Activated B cell treated with CpG ODN at 0.5 μM for 24 hours (primary cell): ENCODE measurements at places on chromosomes 1 and 21.

- H3K27ac ChIP-seq, result no peak overlapping the region
- H3K36me3 ChIP-seq, result no peaks in the 10 kb centered on the region
Observed at GRCh38 chr21:32132409-32132808, 146.4 kb downstream of the MIS18A start.

DNA sequence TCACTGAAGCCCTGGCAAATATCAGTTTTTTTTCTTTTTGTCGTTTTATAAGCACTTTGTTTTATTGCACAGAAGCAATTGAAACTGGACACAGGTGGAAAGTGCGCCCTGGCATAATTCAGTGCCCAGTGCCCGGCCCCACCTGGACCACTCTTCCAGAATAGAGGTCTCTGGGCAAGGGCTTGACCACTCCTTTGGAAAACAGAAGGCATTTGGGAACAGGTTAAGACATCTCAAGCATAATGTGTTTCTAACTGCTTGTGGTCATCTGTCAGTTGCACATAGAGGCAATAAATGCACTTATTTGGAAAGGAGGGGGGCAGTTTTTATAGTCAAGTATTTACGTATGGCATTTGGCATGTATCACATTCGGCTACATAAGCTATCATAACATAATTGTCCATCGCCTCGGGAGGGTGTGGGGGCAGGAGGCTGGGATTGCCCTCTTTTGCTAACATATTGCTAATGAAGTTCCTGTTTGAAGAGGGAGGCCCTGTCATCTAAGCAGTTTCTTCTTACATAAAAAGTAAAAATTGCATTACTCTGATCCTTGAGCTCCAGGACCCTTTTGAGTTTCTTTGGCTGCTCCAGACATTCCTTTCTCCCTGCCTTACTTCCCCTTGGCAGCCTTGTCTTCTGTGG lies 14.7 kb upstream of the CD2 start:
- peaks cover 25% of the 10 kb centered on the region for H3K4me1 ChIP-seq
- H3K27ac ChIP-seq, result peak overlapping the region; percentile 70
- H3K27me3 ChIP-seq, result no peaks in the 10 kb centered on the region
- DNase-seq, result no peak

- H3K36me3 ChIP-seq, result peaks cover 62% of the 10 kb centered on the region
- no peak for DNase-seq
- peak overlapping the region; percentile 83 for H3K27ac ChIP-seq
Observed at GRCh38 chr1:1833456-1833855, 55.2 kb upstream of the NADK start.

DNA sequence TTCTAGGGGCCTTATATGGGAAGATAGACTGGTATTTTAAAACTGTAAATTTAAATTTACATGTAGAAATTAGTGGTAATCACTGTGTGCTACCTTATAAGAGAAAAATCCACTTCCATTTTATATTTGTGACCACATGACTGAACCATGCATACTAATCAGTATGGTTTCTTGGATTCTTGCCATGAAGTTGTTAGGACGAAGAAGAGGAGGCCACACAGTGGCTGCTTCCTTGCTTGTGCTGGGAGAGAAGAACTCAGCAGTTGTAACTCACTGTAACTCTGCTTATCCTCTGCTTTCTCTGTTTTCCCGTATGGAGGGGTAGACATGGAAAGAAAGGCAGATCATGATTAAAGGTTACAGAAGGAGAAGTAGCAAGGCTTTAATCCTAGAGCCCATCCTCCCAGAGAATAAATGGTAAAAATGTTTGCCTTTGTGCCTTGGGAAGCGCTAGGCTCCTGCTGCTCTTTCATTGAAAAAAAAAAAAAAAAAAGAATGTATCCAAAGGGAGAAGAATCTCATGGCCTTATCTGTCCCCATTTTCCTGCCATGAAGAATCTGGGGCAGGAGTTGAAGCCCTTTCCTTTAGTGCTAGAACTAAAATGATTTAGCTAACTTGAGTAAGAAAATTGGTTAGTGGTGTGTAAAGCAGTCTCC lies 32.4 kb downstream of the KCTD3 start:
- H3K27ac ChIP-seq, result no peak overlapping the region
- no peaks in the 10 kb centered on the region for H3K27me3 ChIP-seq
- H3K4me1 ChIP-seq, result no peaks in the 10 kb centered on the region
- no peak for DNase-seq
- no peaks in the 10 kb centered on the region for H3K36me3 ChIP-seq

DNA sequence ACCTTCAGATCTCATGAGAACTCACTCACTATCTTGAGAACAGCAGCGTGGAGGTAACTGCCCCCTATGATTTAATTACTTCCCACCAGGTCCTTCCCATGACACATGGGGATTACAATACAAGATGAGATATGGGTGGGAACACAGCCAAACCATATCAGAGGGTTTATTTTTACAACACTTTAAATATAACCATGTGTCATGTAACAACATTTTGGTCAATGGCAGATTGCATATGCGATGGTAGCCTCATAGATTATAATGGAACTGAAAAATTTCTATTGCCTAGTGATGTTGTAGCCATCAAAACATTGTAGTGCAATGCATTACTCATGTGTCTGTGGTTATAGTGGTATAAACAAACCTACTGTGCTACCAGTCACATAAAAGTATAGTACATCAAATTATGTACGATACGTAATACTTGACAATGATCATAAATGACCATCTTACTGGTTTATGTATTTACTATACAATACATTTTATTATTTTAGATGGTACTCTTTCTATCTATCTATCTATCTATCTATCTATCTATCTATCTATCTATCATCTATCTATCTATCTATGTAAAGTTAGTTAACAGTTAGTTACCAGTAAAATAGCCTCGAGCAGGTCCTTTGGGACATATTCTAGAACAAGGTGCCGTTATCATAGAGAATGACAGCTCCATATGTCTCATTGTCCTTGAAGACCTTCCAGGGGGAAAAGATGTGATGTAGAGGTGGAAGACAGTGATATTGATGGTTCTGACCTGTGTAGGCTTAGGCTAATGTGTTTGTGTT lies 12.6 kb upstream of the S100B start:
- H3K27me3 ChIP-seq, result peaks cover 15% of the 10 kb centered on the region
- no peak overlapping the region for H3K27ac ChIP-seq
- H3K4me3 ChIP-seq, result no peak overlapping the region
- DNase-seq, result no peak
- peaks cover 8% of the 10 kb centered on the region for H3K4me1 ChIP-seq
- no peaks in the 10 kb centered on the region for H3K36me3 ChIP-seq

- H3K27ac ChIP-seq, result peak overlapping the region; percentile 98
- no peak for DNase-seq
- peaks cover 47% of the 10 kb centered on the region for H3K36me3 ChIP-seq
- H3K4me3 ChIP-seq, result peak overlapping the region; percentile 99
- peaks cover 58% of the 10 kb centered on the region for H3K4me1 ChIP-seq
Observed at GRCh38 chr1:181089017-181089675, 646 bp downstream of the IER5 start.

- H3K27me3 ChIP-seq, result peaks cover 18% of the 10 kb centered on the region
- no peak overlapping the region for H3K4me3 ChIP-seq
- no peak for DNase-seq
- H3K36me3 ChIP-seq, result no peaks in the 10 kb centered on the region
- no peaks in the 10 kb centered on the region for H3K4me1 ChIP-seq
- H3K27ac ChIP-seq, result no peak overlapping the region
Observed at GRCh38 chr1:78068681-78069283, 23.0 kb downstream of the GIPC2 start.

- no peak overlapping the region for H3K4me3 ChIP-seq
- H3K27me3 ChIP-seq, result peaks cover 5% of the 10 kb centered on the region
- H3K4me1 ChIP-seq, result no peaks in the 10 kb centered on the region
Observed at GRCh38 chr1:84738237-84738636, 48.0 kb upstream of the SSX2IP start.

- no peaks in the 10 kb centered on the region for H3K36me3 ChIP-seq
- H3K27me3 ChIP-seq, result peaks cover 7% of the 10 kb centered on the region
- no peak overlapping the region for H3K27ac ChIP-seq
- H3K4me1 ChIP-seq, result no peaks in the 10 kb centered on the region
- H3K4me3 ChIP-seq, result no peak overlapping the region
- DNase-seq, result no peak
Observed at GRCh38 chr1:83950106-83950661, 48.7 kb downstream of the TTLL7 start.

- no peaks in the 10 kb centered on the region for H3K36me3 ChIP-seq
- no peaks in the 10 kb centered on the region for H3K27me3 ChIP-seq
- DNase-seq, result no peak
- H3K4me3 ChIP-seq, result no peak overlapping the region
- no peak overlapping the region for H3K27ac ChIP-seq
- H3K4me1 ChIP-seq, result no peaks in the 10 kb centered on the region
Observed at GRCh38 chr1:209895709-209896108, 42.3 kb upstream of the SYT14 start.

DNA sequence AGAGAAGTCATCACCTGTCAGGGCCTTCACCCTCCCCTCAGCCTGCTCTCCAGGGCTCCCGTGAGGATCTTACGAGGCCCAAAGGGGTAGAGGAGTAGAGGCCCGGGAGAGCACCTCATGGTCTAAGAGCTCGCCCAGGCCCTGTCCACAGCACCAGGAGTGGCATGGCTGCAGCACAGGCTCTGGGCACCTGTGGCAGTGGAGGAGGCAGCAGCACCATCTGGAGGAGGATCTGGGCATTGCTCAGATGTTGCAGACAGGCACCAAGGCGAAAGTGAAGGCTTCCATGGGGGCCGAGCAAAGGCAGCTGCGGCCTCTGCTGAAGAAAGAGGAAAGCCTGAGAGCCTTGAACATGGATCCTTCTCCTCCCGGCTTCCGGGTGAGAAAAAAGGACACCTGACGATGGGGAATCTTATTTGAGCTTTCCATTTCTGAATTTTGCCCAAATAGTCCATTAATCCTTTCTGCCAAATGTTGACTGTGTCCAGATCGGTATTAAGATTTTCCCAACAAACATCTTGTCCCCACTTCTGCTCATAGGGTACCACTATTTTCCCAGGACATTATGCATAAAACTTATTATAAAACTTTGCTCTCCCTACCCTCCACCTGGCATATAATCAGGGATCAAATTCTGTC lies 604.7 kb downstream of the PTPRC start:
- H3K4me3 ChIP-seq, result no peak overlapping the region
- peak; percentile 54 for DNase-seq
- H3K27me3 ChIP-seq, result no peaks in the 10 kb centered on the region
- peaks cover 17% of the 10 kb centered on the region for H3K4me1 ChIP-seq
- H3K27ac ChIP-seq, result no peak overlapping the region

- no peaks in the 10 kb centered on the region for H3K27me3 ChIP-seq
- H3K36me3 ChIP-seq, result no peaks in the 10 kb centered on the region
- no peak overlapping the region for H3K27ac ChIP-seq
Observed at GRCh38 chr1:159141584-159142390, 29.6 kb upstream of the CADM3 start.

- H3K27me3 ChIP-seq, result peaks cover 1% of the 10 kb centered on the region
- no peaks in the 10 kb centered on the region for H3K36me3 ChIP-seq
- no peaks in the 10 kb centered on the region for H3K4me1 ChIP-seq
- H3K27ac ChIP-seq, result no peak overlapping the region
- H3K4me3 ChIP-seq, result no peak overlapping the region
Observed at GRCh38 chr1:241186716-241187115, 170.3 kb downstream of the RGS7 start.

GRCh38 chr1:151472856-151473731 lies 13.8 kb upstream of the POGZ start:
- DNase-seq, result peak; percentile 54
- peak overlapping the region; percentile 72 for H3K27ac ChIP-seq
- no peaks in the 10 kb centered on the region for H3K36me3 ChIP-seq
- H3K4me1 ChIP-seq, result peaks cover 5% of the 10 kb centered on the region
- peaks cover 3% of the 10 kb centered on the region for H3K27me3 ChIP-seq

GRCh38 chr1:187465441-187465840 lies 636.7 kb downstream of the PLA2G4A start:
- no peaks in the 10 kb centered on the region for H3K36me3 ChIP-seq
- H3K27me3 ChIP-seq, result no peaks in the 10 kb centered on the region
- H3K27ac ChIP-seq, result no peak overlapping the region
- no peak for DNase-seq
- no peaks in the 10 kb centered on the region for H3K4me1 ChIP-seq

- no peak for DNase-seq
- peak overlapping the region; percentile 57 for H3K4me3 ChIP-seq
- H3K27me3 ChIP-seq, result peaks cover under 1% of the 10 kb centered on the region
- H3K4me1 ChIP-seq, result peaks cover 15% of the 10 kb centered on the region
- peak overlapping the region; percentile 46 for H3K27ac ChIP-seq
Observed at GRCh38 chr1:20678599-20678998, 17.4 kb upstream of the DDOST start.

DNA sequence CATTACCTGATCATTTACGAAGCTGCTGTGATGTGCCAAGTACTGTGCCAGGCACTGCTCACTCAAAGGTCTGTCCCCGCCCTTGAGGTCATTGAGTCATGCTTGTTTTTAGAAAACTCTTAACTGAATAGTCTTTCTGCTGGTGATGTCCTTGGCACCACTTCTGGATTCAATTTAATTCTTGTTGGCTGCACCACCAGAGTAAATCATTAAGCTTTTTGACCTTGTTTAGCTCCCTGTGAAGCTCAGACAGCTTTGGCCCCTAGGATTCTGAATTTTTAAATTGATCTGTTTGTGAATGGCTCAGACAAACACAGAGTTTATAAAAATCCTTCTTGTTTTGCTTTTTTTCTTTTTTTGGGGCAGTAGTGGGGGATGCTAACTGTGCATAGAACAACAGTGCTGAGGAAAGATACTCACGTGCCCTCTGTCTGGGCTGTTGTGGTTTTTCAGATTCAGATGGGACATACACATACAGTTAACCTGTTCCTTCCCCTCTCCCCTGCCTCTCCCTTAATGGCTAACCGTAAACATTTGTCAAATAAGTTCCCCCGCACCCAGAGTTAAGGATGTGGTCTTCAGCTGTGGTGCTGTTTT lies 67.6 kb downstream of the MTR start:
- H3K27me3 ChIP-seq, result no peaks in the 10 kb centered on the region
- H3K4me1 ChIP-seq, result no peaks in the 10 kb centered on the region
- H3K27ac ChIP-seq, result no peak overlapping the region
- H3K4me3 ChIP-seq, result no peak overlapping the region

GRCh38 chr1:19852036-19852435 lies 30.2 kb upstream of the OTUD3 start:
- H3K36me3 ChIP-seq, result no peaks in the 10 kb centered on the region
- H3K27me3 ChIP-seq, result peaks cover 9% of the 10 kb centered on the region
- no peaks in the 10 kb centered on the region for H3K4me1 ChIP-seq
- no peak overlapping the region for H3K27ac ChIP-seq
- H3K4me3 ChIP-seq, result no peak overlapping the region

DNA sequence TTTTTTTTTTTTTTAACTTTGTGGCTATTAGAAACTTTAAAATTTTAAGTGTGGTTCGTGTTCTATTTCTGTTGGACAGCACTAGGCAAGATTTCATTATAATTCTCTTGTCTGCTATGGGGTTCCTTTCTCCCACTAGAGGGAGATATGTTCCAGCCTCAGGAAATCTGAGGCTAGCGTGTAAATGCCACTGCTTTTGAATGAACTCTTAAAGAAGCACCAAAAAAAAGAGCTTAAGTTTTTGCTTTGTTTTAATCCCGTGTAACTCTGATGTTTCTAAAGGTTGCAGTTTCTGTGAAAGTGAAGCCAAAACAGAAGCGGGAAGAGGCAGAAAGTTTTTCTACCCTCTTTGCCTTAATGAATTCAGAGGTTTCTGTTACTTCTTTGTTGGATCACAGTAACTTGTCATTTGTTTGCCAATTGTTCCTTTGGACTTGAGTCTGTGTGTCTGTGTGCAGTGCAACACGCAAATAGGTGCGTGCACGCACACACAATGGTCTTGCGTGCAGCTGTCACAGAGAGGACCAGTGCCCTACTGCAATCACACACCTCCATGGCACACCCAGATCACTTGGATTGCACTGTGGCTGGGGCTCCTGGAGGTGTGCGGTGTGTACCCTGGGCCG lies 32.3 kb downstream of the HHAT start:
- H3K4me3 ChIP-seq, result no peak overlapping the region
- no peak overlapping the region for H3K27ac ChIP-seq
- DNase-seq, result no peak
- no peaks in the 10 kb centered on the region for H3K27me3 ChIP-seq
- no peaks in the 10 kb centered on the region for H3K4me1 ChIP-seq
- H3K36me3 ChIP-seq, result no peaks in the 10 kb centered on the region
